A673 (cell line): ENCODE measurements at places on chromosomes 2 and 18. TPM values are rescaled to one million over a fixed set of nuclear protein-coding genes. Genes with fewer than 3 reads are reported as not detected.

The IL1RL2 gene
- total RNA-seq = not detected in 2 replicates

DNA sequence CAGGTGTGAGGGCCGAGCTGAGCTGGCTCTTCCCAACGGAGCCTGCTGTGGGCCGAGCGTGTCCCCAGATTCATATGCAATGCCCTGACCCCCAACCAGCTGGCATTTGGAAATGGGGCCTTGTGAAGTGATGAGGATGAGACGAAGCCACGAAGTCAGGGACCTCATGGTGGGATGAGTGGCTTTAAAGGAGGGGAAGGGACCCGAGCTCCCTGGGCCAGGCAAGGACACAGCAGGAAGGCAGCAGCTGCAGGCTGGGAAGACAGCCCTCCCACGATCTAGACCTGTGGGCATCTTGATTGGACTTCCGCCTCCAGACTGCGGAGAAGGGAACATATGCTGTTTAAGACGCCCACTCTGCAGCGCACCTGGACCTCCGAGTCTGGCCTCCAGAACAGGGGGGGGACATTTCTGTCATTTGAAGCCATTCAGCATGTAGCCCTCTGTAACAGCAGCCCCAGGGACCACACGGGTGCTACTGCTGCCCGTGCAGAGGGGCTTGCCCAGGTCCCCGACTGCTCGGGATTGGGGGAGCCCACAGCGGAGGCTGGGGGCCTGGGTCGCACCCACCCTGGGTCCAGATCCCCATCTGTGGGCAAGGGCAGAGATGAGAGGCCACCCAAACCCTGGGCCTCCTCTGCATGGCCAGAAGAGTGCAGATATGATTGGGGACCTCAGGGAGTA is 27.2 kb downstream of the KIF1A start:
- no peak for DNase-seq

- DNase-seq = no peak
Observed at GRCh38 chr18:50356036-50356945, 18.6 kb upstream of the SKA1 start.

DNA sequence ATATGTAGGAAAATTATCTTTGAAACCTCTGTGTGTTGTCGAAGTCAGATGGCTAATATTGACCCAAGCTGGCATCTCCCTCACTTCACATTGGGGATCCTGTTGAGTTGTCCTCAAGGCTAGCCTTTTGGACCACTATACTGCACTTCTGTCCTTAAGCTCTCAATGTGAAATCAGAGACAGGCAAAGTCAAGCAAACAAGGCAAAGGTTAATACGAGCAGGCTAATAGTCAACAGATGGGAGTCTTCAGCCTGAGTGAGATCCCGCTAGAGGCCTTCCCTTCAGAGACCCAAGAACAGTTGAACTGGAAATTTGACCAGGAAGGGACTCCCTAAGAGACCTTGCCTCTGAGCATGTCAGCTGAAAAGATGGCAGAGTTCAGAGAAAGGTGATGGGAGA is 475.4 kb downstream of the PARD3B start:
- DNase-seq = no peak

DNA sequence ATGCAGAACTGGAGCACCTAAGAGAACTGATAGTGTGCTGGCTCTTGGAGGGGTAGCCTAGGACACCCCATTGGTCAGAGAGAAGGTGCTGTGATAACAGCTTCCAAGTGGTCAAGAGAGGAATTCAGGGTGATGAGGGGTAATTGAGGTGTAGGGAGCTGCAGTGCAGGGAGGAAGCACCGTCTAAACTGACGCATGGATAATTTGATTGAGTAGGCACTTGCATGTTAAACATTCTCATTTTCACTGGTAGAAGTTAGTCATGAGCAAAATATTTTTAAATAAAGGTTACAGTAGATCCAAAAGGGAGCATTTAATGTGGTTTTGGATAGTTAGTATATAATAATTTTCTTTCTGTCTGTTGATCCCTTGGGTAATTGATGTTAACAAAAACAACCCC is 155.1 kb upstream of the TCF4 start:
- DNase-seq = no peak
